Muscle of leg (tissue), 16 donors: ENCODE measurements at places on chromosomes 11 and 22. TPM values are rescaled to one million over a fixed set of nuclear protein-coding genes. Genes with fewer than 3 reads are reported as not detected.

CENPM gene
- polyA plus RNA-seq, result 7.6 TPM

RAB36 gene
- 2.7 TPM for polyA plus RNA-seq

UCP3 gene
- polyA plus RNA-seq, result 3.3 TPM

ANO5 gene
- 7.7 TPM for polyA plus RNA-seq

SCUBE2 gene
- polyA plus RNA-seq, result 25.8 TPM

DEFB131B gene
- polyA plus RNA-seq, result not detected

SCARF2 gene
- polyA plus RNA-seq, result 22.9 TPM

CYB5R2 gene
- 9.1 TPM for polyA plus RNA-seq

CKAP5 gene
- polyA plus RNA-seq, result 68.0 TPM
